Activated CD4-positive, alpha-beta T cell treated with anti-CD3 and anti-CD28 coated beads, Interleukin-2, amount 50 U/mL, for 16 hours (primary cell): ENCODE measurements at places on chromosomes 12 and 14.

GRCh38 chr12:25710128-25710527 lies 157.0 kb upstream of the LMNTD1 start:
- DNase-seq = no peak

GRCh38 chr14:24238123-24238522 lies 4.3 kb downstream of the TINF2 start:
- no peak for DNase-seq

DNA sequence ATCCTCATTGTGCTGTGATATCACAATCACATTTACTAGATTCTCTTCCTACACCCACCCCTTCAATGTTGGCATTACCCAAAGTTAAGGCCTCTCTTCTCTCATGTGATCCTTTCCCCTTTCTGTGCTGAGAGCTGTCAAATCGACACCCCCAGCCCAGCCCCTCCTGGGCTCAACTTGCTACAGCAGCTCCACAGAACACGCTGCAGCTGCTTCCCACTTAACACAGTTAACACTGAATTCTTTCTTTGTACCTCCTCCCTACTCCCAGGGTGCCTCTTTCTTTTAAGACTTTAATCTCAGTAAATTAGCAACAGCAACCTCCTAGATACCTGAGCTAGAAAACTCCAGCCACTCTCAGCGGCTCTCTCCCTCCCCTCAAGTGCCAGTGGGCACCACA lies 17.8 kb downstream of the SPTB start:
- no peak for DNase-seq

- DNase-seq = peak; percentile 20
Observed at GRCh38 chr12:25590011-25590721, 37.1 kb upstream of the LMNTD1 start.

GRCh38 chr14:94423453-94424056 lies 29.0 kb downstream of the SERPINA11 start:
- peak; percentile 55 for DNase-seq

- no peak for DNase-seq
Observed at GRCh38 chr12:57954768-57955167, 13.4 kb downstream of the ATP23 start.

GRCh38 chr14:94176808-94177207 lies 2.7 kb downstream of the PPP4R4 start:
- DNase-seq = no peak

- DNase-seq = peak; percentile 56
Observed at GRCh38 chr14:65356327-65356836, 56.1 kb upstream of the FUT8 start.

DNA sequence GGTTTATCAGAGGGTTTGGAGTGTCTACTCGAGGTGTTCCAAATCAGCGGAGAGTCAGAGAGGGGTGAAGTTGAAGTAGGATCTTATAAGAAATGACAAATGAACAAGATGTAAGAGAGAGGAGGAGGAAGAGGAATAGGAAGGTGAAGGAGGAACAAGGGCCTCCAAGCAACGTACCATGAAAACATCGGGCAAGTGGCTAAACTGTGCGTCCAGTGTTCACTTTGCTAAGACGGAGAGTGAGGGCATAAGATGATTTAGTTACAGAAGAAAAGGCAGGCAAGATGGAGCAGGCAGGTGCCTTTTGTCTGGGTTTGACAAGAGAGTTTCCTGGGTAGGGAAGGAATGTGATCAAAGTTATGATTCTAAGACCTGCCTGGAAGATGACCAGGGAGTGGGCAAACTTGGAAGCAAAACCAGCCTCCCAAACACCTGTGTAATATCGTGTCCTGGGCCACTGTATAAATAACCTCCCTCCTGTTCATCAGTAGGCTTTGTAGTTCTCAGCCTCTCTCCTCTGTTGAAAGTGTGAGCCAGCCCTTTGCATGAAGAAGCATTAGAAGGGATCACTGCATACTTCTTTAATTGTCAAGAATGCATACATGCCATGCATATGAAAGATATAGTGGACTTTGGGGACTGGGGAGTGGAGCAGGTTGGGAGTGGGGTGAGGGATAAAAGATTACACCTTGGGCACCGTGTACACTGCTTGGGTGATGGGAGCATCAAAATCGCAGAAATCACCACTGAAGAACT lies 111.4 kb downstream of the ZFP36L1 start:
- DNase-seq = no peak

DNA sequence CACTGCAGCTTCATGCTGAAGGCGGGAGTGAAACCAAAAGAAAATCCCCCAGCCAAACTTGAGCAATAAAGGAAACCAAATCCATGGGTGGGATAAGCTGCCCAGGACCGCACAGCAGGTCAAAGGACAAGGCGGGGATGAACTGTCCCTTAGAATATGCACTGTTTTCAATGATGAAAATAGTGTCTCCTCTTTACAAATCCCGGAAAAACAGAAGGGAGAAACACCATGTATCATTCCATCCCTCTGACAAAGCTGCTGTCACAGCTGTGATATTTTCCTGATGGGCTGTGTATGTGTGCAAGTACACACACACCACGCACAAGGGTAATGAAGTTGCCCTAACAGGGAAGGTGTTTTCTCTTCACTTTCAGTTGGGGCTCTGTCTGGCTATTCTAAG lies 70.3 kb downstream of the ACTN1 start:
- no peak for DNase-seq

DNA sequence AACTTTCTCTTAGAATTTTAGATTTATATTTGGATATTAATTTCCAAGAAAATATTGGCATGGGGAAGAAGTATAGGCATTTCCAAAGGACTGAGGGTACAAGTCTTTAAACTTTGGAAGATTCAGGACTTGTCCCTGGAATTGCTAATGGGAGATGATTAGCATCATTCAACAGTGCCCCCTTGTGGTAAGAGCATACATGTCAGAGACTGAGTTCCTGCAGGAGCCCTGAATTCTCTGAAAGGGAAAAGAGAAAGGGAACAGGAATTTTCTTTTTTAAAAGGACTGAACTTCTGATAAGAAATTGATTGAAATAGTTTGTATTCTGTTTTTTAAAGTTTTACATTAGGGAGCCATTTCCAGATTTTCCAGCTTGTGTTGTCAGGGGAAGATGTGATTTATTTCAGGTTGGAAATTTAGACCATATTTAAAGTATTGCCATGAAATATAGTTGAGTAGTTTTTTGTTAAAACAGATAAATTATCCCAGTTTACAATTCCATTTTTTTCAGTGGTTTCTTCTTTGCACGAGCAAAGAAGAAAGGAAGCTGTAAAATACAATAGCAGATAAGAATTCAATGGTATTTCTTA lies 44.0 kb upstream of the REP15 start:
- peak; percentile 58 for DNase-seq

- DNase-seq = peak; percentile 35
Observed at GRCh38 chr12:51265024-51265423, 5.2 kb downstream of the SMAGP start.

DNA sequence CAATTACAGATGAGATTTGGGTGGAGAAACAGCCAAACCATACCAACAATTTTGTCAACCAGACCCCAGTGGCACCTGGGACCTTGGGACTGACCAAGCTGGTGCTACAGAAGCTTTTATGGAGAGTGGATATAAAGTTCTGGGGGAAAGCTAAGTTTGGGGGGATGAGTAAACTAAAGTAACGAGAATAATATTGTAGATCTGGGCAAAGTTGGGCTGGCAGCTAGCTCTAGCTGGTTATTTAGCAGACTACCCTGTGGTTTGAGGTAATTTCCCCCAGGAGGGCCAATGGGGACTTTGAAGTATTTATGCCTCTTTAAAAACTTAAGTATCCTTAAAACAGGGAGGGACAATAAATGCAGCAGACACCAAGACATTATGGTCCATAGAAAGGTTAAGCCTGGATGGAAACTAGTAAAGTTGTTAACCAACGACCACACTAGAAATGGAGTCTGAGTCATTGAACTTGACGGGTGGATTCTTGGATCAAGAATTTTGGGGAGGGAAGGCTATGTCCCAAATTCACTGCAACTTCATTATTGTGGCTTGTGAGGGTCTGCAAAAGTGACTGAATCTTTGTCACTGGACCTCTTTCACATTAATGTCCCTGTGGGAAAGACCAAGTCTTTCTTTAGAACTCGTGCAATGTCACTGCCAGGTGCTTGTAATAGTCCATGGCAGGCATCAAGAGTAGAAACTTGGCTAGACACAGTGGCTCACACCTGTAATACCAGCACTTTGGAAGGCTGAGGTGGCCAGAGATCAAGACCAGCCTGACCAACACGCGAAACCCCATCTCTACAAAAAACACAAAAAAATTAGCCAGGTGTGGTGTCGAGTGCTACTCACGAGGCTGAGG lies 48.5 kb upstream of the OR5AU1 start:
- DNase-seq = no peak

GRCh38 chr14:41482861-41483260 lies 123.8 kb upstream of the LRFN5 start:
- DNase-seq = peak; percentile 2

GRCh38 chr12:43914923-43915468 lies 79.1 kb downstream of the TMEM117 start:
- no peak for DNase-seq

- no peak for DNase-seq
Observed at GRCh38 chr14:64556526-64556925, 6.8 kb downstream of the PPP1R36 start.

DNA sequence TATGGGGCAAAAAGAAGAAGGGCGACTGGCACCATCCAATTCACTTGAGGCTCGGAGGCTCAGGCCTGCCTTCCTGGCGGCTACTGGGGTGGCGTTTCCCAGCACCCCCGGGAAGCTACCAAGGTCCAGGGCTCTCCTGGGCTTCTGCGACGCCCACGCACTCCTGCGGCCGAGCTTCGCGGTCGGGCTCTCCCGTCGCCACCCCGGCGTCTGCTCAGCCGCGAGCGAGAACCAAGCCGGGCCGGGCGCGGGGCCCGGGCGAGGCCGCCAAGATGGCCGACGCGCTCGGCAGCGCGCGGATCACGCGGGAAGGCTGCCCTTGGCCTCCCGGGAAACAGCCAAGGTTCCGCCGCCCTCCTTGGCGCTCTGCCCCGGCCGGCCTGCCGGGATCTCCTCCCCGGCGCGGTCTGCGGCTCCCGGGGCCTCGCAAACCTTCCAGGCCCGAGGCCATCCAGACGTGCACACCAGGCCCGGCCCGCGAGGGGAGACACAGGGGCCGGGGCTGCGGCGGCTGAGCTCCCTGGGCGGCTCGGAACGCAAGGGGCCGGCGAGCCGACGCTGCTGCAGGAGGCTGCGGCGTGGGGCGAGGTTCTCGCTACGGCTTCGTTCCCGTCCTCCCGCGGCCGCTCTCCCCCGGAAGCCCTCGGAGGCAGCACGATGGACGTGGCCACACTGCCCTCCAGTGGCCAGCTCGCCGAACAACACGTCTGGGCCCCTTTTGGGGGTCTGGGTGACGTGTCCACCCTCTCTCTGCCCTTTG lies 23.5 kb upstream of the ZFP36L1 start:
- peak; percentile 93 for DNase-seq

DNA sequence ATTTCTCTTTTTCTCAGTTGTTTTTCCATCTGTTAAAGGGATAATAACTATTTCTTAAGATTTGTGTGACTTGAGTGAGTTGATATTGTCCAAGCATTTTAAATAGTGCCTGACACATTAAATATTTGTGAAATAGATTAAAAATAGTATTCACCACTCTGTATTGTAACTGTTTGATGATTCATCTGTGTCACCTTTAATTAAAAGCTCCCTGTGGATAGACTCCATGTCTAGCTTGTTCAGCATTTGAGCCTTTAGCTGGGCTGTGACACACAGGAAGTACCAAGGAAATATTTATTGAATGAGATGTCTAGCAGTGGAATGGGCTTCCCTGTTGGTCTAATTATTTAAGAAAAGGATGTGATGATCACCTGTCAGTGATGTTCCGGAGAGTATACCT lies 1.8 kb upstream of the GLIPR1L2 start:
- no peak for DNase-seq

GRCh38 chr14:99141236-99141635 lies 130.8 kb downstream of the BCL11B start:
- no peak for DNase-seq

GRCh38 chr12:123760267-123760938 lies 1.7 kb upstream of the DNAH10 start:
- no peak for DNase-seq

- no peak for DNase-seq
Observed at GRCh38 chr12:6828781-6829535, 751 bp downstream of the P3H3 start.
